ENCODE measurements at places on chromosomes 2 and 18.

DNA sequence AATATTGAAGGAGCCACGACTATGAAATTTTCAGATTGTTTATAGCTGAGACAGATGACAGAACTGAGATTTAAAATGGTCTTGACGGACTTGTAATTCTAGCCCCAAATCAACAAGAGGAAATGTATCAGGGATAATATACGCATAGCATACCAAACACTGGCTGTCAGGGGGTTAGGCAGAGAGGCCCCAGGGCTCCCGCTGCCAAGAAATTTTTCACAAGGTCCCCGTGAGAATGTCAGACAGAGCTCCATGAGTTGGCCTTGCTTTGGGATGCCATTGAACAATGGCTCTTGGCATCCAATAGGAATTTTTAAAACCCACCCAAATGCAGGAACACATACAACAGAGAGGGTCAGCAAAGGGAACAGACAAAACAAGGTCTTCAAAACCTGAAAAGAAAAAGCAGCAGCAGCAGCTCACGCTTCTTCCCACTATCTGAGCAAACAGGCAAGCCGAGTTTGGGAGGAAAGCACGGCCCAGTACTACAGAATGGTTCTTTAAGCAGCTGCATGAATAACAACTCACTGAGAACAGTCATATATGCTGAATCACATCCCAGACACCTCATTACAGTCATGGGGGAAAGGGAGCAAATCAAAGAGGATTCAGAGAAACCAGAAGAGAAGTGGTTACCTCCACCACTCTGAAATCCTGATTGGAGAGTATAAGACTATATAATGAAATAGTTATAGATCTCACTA is 445.6 kb downstream of the RND3 start:
- no peak for DNase-seq

GRCh38 chr18:57135699-57136098 is 11.2 kb upstream of the BOD1L2 start:
- DNase-seq, result no peak

- DNase-seq, result no peak
Measured at GRCh38 chr2:26161926-26162325, 11.0 kb upstream of the GAREM2 start.

DNA sequence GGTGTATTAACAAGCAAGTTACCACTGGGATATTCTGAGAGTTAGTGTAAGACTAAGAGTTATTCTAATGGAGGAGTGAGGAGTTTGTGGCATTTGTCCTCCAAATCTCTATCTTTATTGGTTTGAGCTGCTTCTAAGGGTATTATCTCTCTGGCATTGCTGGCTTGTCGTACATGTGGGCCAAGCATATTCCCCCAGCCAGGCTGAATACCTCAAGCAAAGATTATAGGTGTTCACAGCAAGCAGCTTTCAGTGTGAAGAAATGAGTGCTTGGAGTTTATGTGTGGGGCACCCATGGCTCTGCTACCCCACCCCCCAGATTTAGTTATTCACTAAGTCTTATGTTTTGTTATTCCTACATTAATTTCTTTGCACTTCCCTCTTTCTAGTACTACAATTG is 193.6 kb upstream of the FANCL start:
- no peak for DNase-seq

DNA sequence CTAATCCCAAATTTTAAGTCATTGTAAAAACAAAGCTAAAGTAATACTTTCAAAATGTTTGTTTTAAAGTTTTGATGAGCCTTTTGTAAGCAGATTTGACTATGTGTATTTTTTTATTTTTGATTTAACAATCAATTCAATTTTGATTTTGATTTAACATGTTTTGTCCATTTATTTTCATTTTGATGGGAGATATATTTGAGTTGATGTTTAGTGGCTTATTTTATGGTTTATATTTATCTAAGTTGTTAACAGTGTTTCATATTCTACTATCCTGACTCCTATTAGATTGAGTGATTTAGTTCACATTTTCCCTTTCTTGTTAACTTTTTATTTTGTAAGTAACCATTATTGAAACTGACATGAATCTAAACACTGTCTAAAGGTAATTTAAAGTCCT is 44.7 kb downstream of the TMEM18 start:
- no peak for DNase-seq
